ENCODE measurements at places on chromosomes 5 and 9. TPM values are rescaled to one million over a fixed set of nuclear protein-coding genes. Genes with fewer than 3 reads are reported as not detected.

CTSV gene
- not detected for polyA plus RNA-seq

ZNF658 gene
- polyA plus RNA-seq: 2.5 TPM

IL3 gene
- not detected for polyA plus RNA-seq

ADGRD2 gene
- not detected for polyA plus RNA-seq

SPINK14 gene
- polyA plus RNA-seq: not detected

FKBP15 gene
- polyA plus RNA-seq: 9.2 TPM

PRLR gene
- polyA plus RNA-seq: not detected

ENC1 gene
- 0.69 TPM for polyA plus RNA-seq

NEUROG1 gene
- polyA plus RNA-seq: not detected

PHF24 gene
- not detected for polyA plus RNA-seq

NUTM2F gene
- polyA plus RNA-seq: not detected

VCAN gene
- polyA plus RNA-seq: not detected

TTC39B gene
- polyA plus RNA-seq: 8.4 TPM

SNX2 gene
- 124 TPM for polyA plus RNA-seq

UBAP2 gene
- polyA plus RNA-seq: 6.6 TPM

PJA2 gene
- 57.5 TPM for polyA plus RNA-seq

PFN3 gene
- polyA plus RNA-seq: not detected

SLCO4C1 gene
- polyA plus RNA-seq: not detected

MAMDC4 gene
- not detected for polyA plus RNA-seq

C5orf52 gene
- polyA plus RNA-seq: not detected

LPAR1 gene
- polyA plus RNA-seq: not detected

HTR4 gene
- not detected for polyA plus RNA-seq

ORM2 gene
- polyA plus RNA-seq: not detected

AJM1 gene
- 0.10 TPM for polyA plus RNA-seq

GPR150 gene
- 0.77 TPM for polyA plus RNA-seq

FCN1 gene
- polyA plus RNA-seq: 7.1 TPM

IFNA8 gene
- polyA plus RNA-seq: not detected

MSX2 gene
- not detected for polyA plus RNA-seq

GPR21 gene
- polyA plus RNA-seq: not detected

TMEM171 gene
- not detected for polyA plus RNA-seq

SLC6A7 gene
- polyA plus RNA-seq: not detected

AHRR gene
- polyA plus RNA-seq: 0.82 TPM

PCDHGB5 gene
- not detected for polyA plus RNA-seq

MSMP gene
- not detected for polyA plus RNA-seq

HRH2 gene
- 1.7 TPM for polyA plus RNA-seq

PDE6A gene
- not detected for polyA plus RNA-seq

UGT3A1 gene
- not detected for polyA plus RNA-seq

LURAP1L gene
- polyA plus RNA-seq: not detected

IL4 gene
- not detected for polyA plus RNA-seq
